Right cardiac atrium (tissue), 5 donors: ENCODE measurements at places on chromosomes 6 and 20. TPM values are rescaled to one million over a fixed set of nuclear protein-coding genes. Genes with fewer than 3 reads are reported as not detected.

The TRIM15 gene
- not detected for total RNA-seq

The GSTA3 gene
- total RNA-seq = not detected

The MEI4 gene
- total RNA-seq = 1.3 TPM

The TFAP2A gene
- total RNA-seq = 0.53 TPM

The GABRR2 gene
- 0.26 TPM for total RNA-seq

The SLC24A3 gene
- total RNA-seq = 0.57 TPM

GRCh38 chr6:13147376-13147775 lies 181.0 kb downstream of the TBC1D7 start:
- DNase-seq = no peak

GRCh38 chr20:12090920-12091319 lies 173.2 kb downstream of the BTBD3 start:
- no peak for DNase-seq

DNA sequence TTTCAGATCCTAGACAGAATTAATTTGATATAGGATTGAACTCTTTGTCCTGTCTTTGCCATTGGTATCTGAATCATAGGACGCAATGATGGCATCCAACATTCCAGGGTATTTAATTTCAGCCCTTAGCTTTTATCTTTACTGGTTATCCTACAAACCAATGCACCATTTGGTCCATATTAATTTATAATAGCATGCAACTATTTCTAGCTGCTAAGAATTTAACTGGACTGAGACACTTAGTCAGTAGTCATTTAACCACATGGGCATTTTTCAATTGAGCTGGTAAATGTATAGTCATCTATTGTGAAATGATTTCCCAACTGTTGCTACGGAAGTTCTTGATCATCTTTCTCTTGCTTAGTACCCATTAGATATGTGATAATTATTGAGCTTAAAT lies 141.1 kb downstream of the CD164 start:
- DNase-seq = no peak

- no peak for DNase-seq
These were observed 51.9 kb upstream of the SEC63 start for GRCh38 chr6:108009894-108010293.

GRCh38 chr6:129890701-129891100 lies 29.6 kb upstream of the TMEM244 start:
- no peak for DNase-seq

- DNase-seq = no peak
These were observed 20.7 kb upstream of the DST start for GRCh38 chr6:56663344-56663743.

DNA sequence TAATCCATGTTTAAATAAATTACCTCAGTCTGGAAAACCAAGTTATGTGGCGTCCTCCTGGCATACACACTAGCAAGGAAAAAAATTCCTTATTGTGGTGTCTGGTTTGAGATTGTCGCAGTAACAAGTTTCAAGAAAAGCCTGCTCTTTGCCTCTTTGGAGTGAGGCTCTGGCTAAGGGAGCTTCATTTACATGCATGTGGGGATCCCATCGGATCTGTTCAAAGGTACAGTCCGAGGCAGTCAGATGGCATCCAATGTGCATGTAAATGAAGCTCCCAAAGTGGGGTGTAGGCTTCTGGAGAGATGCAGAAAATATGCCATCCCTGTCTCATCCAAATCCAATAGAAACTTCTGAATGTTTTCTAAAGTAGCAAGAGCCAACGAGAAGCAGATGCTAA lies 199.5 kb upstream of the FBXL4 start:
- no peak for DNase-seq

DNA sequence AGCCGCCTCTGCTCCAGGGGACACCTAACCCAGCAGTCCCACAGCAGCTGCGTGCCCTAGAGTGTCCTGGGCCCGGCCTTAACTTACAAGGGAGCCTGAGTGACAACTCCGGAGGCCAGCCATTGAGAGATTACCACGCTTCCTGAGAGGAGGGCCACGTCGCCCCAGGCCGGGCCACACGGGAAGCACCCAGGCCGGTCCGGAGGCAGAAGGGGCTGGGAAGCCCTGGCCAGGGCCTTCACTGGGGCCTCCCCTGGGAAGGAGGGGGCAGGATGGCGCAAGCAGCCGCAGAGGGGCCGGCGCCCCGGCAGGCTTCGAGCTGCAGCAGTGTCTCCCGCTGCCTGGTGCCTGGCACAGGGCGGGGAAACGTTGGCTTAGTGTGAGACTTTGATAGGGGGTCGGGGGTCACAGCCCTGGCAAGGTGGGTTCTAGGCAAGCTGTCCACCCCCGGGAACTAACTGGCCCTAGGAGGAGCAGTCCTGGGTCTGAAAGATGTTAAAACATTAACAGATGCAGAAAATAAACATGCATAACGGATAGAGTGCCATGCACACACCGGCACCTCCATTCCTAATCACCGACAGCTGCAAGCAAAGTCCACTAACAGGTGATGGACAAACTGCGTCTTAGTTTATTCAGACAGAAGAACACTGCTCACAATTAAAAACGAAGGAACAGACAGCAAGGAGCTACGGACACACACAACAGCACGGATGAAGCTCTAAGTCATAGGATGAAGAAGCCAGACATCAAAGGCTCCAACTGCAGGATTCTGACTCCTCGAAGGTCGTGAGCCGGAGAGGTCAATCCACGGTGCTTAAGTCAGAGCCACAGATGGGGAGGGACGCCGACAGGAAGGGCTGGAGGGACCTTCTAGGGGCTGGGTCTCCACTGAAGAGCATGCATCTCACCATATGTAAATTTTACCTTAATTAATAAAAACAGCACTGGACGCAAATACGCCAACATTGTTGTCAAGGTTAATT lies 17.4 kb downstream of the CHRNA4 start:
- DNase-seq = peak; percentile 36

DNA sequence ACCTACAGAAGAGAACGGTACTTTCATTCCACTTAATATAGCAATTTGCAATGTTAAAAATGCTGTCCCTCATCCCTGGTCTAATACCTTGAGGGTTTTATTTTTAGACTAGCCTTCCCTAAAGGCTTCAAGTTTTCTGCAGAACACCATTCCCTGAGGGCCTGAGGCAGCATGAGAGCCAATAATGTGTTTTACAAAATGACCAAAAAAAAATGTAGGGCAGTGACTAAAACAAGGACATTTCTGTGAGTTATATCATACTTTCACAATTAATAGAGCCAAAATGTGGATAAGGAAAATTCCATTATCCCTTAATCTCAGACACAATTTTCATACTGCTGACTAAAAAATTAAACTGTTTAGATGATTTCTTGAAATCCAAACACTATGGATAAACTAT lies 22.7 kb downstream of the GPR63 start:
- DNase-seq = no peak

DNA sequence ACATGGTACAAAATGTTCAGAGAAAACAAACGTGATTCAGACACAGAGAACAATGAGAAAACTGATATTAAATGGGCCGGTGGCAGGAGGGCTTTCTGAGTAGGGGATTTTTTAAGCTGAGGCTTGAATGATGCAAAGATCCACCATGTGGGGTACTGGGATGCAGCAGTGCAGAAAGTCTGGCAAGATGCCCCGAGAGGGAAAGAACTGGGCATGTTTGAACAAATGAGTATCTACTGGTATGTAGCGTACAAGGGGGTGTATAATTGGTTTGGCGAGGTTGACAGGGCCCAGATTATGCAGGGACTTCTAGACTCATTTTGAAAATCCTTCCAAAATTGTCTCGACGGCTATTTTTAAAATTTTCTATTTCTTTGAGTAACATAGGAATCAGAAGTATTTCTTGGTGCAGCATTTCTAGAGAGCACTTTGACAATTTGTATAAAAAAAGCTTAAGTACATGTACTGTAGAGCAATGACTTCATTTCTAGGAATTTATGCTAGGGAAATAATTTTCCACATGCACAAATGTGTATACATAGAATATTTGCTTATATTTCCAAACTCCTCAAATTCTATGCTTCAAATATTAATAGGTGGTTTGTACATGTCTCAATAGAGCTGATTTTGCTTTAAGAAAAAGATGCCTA lies 119.6 kb upstream of the DOK5 start:
- DNase-seq = no peak
